NCI-H82 (cell line): ENCODE measurements at places on chromosomes 3 and 15.
A peak's percentile ranks its signal among the peaks of the same experiment; 100 is the strongest.

DNA sequence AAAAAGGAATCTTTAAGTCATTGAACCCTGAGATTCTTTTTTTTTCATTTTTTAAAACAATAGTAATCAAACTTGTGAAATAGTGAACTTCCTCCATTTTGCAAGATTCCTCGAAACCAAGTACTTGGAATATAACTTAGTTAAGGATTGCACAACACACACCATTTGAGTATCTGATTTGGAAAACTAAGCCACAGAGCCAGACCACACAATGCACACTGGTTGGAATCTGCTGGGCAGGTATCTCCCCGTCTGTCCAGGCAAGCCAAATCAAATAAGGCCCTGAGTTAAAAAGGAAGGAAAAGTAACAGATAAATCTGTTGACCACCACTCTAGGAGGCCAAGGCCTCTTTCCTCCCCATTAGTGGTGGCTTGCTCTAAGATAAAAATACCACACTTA is 177.5 kb upstream of the ICE2 start:
- no peak for DNase-seq

GRCh38 chr3:74489050-74489792 is 125.2 kb downstream of the CNTN3 start:
- DNase-seq: no peak

- DNase-seq: peak; percentile 45
These were observed 102.2 kb downstream of the AQP9 start for GRCh38 chr15:58240191-58240932.

- DNase-seq: no peak
These were observed 1.1 kb upstream of the PARP15 start for GRCh38 chr3:122576174-122576940.

GRCh38 chr15:100705065-100705464 is 102.7 kb downstream of the ASB7 start:
- DNase-seq: no peak
